ENCODE measurements at places on chromosomes 7 and 10.

- no peak for DNase-seq
These were observed 513 bp downstream of the ODAD2 start for GRCh38 chr10:27998178-27998953.

- no peak for DNase-seq
These were observed 161.4 kb downstream of the CCDC3 start for GRCh38 chr10:12839941-12840611.

GRCh38 chr7:77258014-77258413 is 58.4 kb upstream of the FGL2 start:
- DNase-seq = no peak

DNA sequence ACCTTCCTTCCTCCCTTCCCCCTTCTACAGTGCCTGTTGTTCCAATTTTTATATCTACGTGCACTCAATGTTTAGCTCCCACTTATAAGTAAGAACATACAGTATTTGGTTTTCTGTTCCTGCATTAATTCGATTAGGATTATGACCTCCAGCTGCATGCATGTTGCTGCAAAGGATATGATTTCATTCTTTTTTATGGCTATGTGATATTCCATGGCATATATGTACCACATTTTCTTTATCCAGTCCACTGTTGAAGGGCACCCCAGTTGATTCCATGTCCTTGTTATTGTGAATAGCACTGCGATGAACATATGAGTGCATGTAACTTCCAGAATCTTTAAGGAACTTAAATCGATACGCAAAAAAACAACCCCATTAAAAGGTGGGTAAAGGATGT is 39.9 kb downstream of the BET1 start:
- no peak for DNase-seq

- no peak for DNase-seq
These were observed 481.3 kb upstream of the NRP1 start for GRCh38 chr10:33815776-33816175.

GRCh38 chr7:27533652-27534081 is 129.0 kb downstream of the HIBADH start:
- no peak for DNase-seq

Data from cortex of kidney (tissue), 1 donor.